ENCODE measurements at places on chromosomes 4 and X. TPM values are rescaled to one million over a fixed set of nuclear protein-coding genes. Genes with fewer than 3 reads are reported as not detected.

DNA sequence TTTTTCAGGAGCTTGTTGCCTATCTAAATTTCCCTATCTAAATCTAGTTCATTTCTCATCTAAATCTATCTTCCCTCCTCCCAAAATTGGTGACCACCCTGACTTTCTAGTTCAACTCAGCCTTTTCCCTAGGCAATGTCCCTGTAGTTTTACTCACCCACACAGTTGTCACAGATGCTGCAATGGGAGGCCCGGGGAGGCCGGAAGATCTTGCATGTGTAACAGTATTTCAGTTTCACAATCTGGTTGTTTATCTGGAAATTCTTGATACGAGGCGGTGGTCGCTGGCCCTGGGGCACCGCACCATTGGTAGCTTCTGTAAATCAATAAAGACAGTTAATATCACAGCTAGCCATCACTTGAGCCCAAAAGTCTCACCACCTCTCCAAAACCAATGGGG lies 20.2 kb downstream of the ZDHHC9 start:
- no peak for DNase-seq

DNA sequence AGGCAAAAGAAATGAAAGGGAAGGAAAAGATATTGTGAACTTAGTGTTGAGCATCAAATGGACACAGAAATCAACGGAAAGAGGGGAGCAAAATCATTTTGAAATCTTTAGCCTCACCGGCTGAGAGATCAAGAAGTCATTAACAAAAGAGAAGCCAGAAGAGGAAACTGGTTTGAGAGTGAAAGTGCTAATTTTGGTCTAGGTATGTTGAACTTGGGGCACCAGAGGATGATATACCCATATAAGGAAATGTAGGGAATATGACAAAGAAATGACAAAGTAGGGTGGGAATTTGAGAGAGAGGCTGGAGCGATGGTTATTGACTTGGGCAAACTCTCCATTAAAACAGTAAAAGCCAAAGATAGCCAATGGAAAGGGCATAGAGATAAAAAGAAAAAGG lies 183.4 kb upstream of the ATOH1 start:
- DNase-seq: no peak

Gene SSX2B
- not detected for total RNA-seq

DNA sequence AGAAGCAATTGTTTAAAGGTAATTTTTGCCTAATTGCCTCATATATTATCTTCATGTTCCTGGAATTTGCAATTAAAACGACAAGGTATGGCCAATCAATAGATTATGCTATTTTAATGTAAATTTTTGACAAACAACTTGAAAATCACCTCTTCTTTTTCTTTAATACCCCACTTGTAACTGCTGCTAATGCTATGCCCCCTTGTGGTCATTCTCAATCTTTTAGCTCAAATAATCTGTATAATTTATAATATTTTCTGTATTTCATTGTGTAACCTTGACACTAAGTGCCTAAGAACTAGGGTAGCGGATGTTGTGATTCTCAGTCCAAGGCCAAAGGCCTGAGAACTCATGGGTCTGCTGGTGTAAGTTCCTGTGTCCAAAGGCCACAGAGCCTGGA lies 831.7 kb upstream of the POU3F4 start:
- DNase-seq: no peak

GRCh38 chr4:33386764-33387163 lies 2666.6 kb downstream of the PCDH7 start:
- DNase-seq: no peak

Gene SH3RF1
- 33.0 TPM for total RNA-seq

Gene NLRP2B
- total RNA-seq: not detected

- DNase-seq: no peak
These were observed 37.6 kb upstream of the S100G start for GRCh38 chrX:16612257-16612897.

DNA sequence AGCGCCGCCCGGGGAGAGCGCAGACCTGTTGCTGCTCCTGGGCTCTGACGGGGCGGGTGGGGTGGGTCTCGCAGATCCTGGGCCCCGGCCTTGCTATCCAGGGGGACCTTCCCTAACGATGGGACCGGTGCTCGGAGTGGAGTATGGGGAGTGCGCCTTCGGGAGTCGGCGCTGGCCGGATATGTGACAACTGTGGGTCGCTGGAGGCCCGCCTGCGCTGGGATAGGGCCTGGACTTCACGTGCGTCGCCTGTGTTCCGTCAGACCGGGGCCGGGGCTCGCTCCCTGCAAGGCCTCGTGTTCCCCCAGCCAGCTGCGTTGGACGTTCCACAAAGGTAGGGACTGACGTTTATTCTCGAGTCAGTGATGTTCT lies 1.3 kb downstream of the TBL1X start:
- peak; percentile 75 for DNase-seq

Gene GPRIN3
- total RNA-seq: under 0.01 TPM

- DNase-seq: peak; percentile 18
These were observed 19.9 kb downstream of the ANK2 start for GRCh38 chr4:113069212-113069892.

Data from osteoblast (primary cell).